ENCODE measurements at places on chromosomes 1 and 21.
A peak's percentile ranks its signal among the peaks of the same experiment; 100 is the strongest.

- DNase-seq: no peak
These were observed 12.0 kb downstream of the COQ8A start for GRCh38 chr1:226952118-226952441.

DNA sequence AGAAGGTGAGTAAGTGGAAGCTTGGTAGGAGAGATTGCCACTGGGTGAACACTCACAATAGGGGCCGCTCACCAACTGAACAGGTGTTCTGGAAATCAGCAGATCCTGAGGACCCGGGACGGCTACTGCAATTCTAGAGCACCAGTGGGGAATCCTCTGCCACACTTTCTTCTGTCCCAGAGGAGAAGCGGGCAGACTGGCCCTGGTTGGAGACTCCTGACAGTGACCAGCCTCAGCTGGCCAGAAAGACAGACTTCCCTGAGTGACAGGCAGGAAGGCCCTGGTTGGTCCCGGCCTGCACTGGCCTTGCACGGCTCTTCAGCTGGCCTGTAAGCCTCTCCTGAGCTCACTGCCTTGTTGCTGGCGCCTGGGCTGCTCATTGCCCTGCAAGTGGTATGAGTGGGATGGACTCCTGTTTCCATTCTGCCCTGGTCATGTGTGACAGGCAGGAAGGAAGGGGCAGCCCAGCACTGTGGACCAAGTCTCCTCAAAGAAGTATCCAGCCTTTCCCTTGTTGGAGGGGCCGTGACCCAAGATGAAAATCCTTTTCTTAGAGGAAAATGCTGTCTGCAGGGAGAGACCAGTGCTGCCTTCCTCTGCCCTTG is 34.5 kb downstream of the MAN1C1 start:
- DNase-seq: no peak

GRCh38 chr1:245856944-245857531 is 650.0 kb downstream of the SMYD3 start:
- no peak for DNase-seq

DNA sequence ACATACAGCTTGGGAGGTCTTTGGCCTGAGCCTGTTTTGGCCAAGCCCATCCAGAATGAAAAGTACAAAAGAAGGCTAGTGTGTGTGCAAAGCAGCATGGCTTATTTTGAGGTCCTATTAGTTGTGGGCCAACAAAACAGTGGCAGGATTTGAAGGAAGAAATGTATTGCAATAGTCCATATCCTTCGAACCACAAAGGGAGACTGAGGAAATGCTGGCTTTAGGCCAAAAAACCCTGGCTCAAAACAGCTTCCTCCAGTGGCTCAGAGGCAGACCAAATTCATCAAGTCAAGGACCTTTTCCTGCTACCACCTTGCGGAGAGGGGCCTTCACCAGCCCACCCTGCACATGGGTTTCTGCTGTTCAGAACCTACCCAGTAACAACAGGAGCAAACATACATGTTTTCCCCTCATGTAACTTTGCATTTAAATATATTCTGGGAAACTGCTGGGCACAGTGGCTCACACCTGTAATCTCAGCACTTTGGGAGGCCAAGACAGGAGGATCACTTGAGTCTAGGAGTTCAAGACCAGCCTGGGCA is 43.3 kb downstream of the VPS26C start:
- no peak for DNase-seq

DNA sequence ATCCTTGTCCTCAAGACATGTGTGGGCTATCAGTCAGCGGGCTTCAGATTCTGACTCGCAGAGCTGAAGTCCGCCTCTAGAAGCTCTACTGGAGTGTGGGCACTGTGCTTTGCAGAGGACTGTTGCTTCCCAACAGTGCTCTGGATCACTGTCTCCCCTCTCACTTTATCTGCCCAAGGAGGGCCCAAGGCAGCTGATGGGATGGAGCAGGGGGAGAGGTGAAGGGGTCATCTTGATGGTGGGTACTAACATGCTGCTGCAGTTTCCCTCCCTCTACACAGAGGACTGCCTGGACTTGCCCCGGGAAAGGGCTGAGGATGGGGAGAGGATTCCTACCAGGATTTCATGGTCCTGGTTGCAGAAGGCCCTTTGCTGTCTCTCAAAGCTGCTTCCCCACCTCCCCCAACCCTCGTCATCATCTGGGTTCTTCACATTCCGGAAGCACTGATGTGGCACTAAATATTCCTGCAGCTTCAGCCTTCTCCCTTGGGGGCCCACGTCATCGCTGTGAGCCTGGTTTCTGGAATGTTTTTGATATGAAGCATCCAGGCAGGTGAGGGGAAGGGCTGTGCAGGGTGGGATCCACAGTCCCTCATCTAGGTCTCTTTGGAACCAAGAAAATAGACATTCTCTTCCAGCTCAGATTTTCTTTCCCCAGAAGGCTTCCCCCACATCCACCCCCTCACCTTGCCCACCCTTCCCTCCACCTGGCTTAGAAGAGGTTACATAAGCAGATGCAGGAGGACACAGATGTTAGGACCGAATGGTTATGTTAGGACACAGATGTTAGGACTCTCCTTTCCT is 23.2 kb downstream of the NUAK2 start:
- DNase-seq: no peak

GRCh38 chr1:12315146-12315545 is 85.3 kb downstream of the VPS13D start:
- no peak for DNase-seq

GRCh38 chr1:212124690-212125582 is 89.4 kb downstream of the DTL start:
- no peak for DNase-seq

DNA sequence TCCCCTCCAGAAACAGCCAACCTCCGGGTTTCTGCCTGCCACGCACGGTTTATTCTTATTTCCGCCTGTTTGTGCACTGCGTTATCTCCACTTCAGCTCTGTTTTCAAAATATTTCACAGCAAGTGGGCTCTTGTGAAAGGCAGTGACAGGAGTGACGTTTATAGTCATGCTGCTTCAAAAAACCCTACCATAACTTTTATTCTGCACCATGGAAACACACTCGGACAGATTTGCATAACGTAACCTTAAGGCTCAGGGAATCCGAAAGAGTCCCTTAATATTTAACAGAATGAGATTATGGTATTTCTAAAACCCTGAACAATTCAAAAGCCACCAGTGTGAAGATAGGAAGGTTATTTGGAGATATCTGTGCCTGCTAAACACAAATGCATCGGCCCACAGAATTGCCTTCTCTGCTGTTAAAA is 782 bp upstream of the SDE2 start:
- DNase-seq: no peak

- DNase-seq: no peak
These were observed 57.8 kb upstream of the TARBP1 start for GRCh38 chr1:234536741-234537140.

GRCh38 chr1:38135625-38136414 is 89.2 kb upstream of the POU3F1 start:
- no peak for DNase-seq

- DNase-seq: no peak
These were observed 30.8 kb upstream of the DMBX1 start for GRCh38 chr1:46458846-46459245.

GRCh38 chr21:46425571-46425970 is 33.1 kb upstream of the DIP2A start:
- DNase-seq: no peak

- no peak for DNase-seq
These were observed 38.5 kb upstream of the USP1 start for GRCh38 chr1:62398377-62398776.

GRCh38 chr1:48761411-48761810 is 15.3 kb downstream of the BEND5 start:
- DNase-seq: no peak

GRCh38 chr1:154416471-154417337 is 11.6 kb downstream of the IL6R start:
- DNase-seq: no peak

- no peak for DNase-seq
These were observed 5.8 kb upstream of the CTSE start for GRCh38 chr1:206029484-206029883.

DNA sequence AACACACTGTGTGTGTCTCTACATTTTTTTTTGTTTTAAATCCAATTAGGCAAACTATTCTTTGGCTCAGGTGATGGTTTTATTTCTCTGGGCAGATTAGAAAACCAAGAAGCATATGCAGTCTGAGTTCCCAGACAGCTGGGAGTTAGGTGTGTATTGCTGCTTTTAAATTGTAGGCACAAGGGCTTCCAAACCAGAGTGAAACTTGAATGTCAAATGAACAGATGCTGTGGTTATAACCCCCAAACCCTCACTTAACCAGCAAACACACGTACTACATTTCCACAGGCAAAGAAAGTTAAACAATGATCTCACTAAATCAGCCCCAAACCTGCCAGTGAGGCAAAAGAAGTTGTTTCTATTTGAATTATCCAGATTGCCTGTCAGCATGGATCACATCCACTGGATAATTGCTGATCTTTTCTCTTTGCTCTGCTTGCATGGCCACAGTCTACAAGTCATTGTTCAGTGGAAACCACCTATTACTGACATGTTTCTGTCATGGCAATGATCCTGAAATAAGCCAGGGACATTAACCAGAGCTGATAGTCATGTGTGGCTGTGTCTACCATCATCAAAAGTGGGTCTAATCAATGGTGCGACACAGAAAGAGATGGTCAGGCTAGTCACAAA is 576.5 kb upstream of the PLXNA2 start:
- no peak for DNase-seq

GRCh38 chr1:113756461-113756860 is 2.8 kb downstream of the PHTF1 start:
- DNase-seq: no peak

DNA sequence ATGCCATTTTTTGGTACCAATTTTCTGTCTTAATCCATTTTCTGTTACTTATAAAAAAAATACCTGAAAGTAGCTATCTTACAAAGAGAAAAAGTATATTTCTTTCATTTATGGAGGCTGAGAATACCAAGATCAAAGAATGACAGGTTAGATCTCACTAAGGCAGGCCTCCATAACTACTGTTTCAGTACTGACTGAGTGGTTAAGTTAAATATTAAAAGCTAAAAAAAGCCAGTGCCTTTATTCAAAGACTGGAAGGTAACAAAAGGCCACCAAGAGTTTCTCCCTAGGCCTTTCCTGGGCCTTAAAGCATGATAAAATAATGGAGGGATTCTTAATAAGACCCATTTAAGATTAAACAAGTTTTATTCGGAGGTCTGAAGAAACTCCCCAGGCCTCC is 687.7 kb upstream of the ADGRL4 start:
- no peak for DNase-seq

- DNase-seq: no peak
These were observed 20.6 kb upstream of the MRPS14 start for GRCh38 chr1:175043824-175044223.

GRCh38 chr1:12475530-12475934 is 142.5 kb downstream of the DHRS3 start:
- no peak for DNase-seq

- no peak for DNase-seq
These were observed 8.8 kb downstream of the ASAP3 start for GRCh38 chr1:23475134-23475628.

GRCh38 chr1:206079135-206079534 is 26.2 kb downstream of the RHEX start:
- DNase-seq: no peak

DNA sequence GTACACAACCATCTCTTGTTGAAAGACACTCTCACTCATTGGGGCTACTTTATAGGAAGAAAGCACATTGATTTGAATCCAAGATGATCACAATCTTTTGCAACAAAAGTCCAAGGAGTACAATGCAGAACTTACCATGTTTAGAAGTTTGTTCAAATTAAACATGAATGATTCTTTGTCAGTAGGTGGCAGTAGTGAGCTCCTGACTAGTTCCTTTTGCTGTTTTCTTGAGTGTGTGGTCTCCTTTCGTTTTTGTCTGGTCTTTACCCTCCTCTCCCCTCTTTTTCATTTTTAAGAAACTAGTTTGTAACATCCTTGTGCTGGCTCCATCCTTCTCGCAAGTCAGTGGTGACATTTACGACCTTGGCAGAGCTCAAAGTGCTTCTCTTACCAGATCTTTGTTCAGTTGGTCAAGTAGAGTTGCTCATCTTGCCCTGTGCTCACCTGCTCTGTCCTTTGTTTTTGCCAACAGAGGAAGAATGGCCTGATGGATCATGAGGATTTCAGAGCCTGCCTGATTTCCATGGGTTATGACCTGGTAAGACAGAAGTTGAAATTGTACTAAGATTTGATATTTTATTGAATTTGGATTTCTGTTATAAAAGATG is 35.7 kb upstream of the MTR start:
- no peak for DNase-seq

GRCh38 chr1:48793863-48794262 is 17.2 kb upstream of the BEND5 start:
- no peak for DNase-seq

DNA sequence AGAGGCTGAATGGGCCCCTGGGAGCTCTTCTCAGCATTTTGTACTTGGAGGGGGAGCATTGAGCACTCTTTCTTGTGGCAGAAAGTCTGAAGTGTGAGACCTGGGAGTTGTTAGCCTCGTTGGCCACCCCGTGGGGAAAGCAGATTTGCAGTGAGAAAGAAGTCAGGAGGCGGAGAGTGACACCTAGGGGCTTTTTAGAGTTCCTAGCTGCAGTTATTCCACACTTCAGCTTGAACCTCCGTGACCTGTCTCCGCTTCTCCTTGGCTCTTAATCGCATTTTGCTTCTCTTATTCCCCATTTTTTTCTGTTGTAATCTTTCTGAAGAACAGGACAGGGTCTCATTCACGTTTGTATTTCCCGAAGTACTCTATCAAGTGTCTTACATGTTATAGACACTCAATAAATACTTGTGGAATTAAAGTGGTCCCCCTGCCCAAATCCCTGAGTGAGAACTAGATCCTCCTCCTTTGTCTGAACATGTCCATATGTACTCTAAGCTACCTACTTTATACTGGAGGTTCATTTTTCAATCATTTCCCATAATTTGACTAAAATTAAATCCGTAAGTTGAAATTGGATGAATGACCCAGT is 14.5 kb upstream of the C1orf141 start:
- DNase-seq: peak; percentile 50

Data from stimulated activated CD4-positive, alpha-beta T cell treated with anti-CD3 and anti-CD28 coated beads, Interleukin-4, amount 100 ng/mL, for 48 hours (primary cell).